NAMALWA (cell line): ENCODE measurements at places on chromosomes 3 and 15.

GRCh38 chr3:117526470-117527079 is 817.0 kb downstream of the TUSC7 start:
- DNase-seq = peak; percentile 52

- no peak for DNase-seq
Observed at GRCh38 chr15:28111543-28111942, 12.4 kb upstream of the OCA2 start.

DNA sequence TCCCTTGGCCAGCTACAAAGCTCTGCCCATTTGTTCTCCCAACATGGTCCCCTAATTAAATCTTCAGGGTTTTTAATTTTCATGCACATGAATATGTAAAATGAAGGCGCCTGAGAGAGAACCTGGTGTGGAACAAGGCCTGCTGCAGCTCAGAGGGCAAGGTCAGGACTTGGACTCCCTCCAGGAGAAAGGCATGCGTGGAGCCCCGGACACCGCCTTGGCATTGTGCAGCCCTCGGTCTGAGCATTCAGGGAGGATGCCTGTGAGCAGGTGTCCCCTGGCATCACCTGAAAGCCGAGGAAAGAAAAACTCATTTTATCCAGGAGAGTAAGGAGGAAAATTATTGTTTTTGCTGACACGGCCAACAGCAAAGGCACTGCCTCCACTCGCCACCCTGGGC is 33.8 kb upstream of the EPHB1 start:
- no peak for DNase-seq

DNA sequence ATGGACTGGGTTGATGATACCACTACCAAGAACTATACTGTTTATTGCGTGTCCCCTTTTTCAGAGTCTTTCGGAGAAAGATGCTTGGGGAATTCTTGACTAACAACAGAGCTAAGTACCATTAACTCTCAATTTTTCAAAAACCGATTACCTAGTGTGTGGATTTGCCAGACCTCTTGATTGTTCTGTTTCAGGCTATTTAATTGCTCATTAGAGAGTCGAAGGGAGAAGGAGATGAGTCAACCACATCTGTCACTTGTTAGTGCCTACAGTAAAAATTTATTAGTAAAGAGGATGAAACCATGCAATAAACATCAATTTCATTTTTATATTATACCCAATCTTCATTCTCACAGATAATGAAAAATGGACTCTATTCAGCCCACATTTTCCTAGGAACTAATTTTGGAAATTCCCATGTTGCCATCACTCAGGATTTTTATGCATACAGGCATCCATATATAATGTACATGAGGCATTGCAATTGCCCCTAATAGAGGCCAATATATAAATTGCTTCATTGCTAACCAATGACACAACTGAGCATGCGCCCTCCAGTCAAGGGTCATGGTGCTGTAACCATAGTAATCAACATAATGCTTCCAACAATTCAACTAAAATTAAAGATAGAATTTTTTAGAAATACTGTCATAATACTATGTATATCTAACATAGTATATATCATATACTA is 541.7 kb downstream of the TBL1XR1 start:
- DNase-seq = no peak

- no peak for DNase-seq
Observed at GRCh38 chr3:174198199-174198598, 660.9 kb upstream of the NAALADL2 start.

- no peak for DNase-seq
Observed at GRCh38 chr3:159739969-159740368, 248.7 kb upstream of the IL12A start.

DNA sequence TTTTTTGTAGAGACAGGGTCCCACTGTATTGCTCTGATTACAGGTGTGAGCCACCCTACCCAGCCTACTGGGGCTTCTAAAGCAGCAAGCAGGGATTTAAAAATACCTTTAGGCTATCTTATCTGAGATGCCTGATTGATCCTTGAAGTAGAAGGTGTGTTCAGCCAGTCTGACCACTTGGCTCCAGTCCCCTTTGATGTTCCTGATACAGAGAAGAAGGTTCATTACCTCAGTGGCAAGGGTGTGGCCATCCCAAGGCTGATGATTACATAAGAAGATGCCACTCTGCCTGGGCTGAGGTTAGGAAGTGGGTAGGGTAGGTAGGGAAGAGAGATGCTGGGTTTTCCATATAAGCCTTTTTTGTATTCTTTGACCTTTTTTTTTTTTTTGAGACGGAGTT is 11.2 kb upstream of the DCAF1 start:
- no peak for DNase-seq

- no peak for DNase-seq
Observed at GRCh38 chr3:171149526-171150116, 123.1 kb upstream of the SLC2A2 start.

DNA sequence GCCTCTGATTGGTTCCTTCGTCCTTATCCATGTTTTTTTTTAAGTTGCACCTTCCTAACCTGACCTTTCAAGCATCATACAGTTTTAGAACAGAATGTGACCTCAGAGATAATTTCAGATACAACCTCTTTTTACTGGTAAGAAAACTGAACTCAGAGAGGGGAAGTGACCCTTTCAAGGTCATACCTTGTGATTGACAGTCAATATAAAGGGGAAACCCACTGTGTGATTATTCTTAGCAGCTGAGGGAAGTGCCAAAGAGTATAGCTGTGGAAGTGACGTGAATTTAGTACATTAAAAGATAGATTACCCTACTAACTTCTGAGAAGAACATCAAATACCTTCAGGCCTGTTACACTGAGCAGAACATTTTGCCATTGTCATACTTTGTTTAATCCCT is 319.4 kb downstream of the NEK10 start:
- DNase-seq = no peak

DNA sequence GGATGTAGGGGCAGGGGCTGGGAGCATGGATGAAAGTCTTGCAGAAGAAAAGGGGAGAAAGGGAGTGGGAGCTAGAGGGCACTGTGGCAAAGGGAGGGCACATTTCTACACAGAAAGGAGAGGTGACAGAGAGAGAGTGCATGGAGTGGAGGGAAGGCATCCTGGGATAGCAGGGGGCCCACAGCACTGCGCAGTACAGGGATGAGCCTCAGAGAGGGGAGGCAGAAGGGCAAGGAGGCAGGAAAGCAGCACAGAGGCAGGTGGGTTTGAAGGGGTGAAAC is 5.4 kb downstream of the STOML1 start:
- no peak for DNase-seq

- DNase-seq = no peak
Observed at GRCh38 chr3:8509961-8510360, 8.3 kb downstream of the LMCD1 start.

DNA sequence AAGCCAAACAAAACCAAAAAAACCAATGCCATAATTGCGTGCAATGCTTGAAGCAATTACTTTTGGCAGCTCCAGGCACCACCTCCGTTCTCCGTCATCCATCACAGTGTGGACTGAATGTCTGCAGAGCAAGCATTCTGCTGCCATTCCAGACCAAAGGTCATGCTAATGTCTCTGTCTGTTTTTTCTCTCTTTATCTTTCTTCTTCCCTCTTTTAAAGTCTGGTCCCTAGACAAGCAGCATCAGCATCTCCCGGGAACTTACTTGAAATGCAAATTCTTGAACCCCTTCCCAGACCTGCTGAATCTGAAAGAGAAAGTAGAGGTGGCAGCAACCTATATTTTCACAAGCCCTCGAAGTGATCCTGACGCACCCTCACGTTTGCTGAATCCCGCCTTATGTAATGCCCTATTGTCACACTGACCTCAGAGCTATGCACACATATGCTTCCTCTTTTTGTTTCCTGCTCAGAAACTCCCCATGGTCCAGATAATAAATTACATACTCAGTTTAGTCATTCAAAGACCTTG is 297.3 kb upstream of the PROK2 start:
- peak; percentile 59 for DNase-seq

GRCh38 chr3:165193366-165194254 is 2.6 kb downstream of the SLITRK3 start:
- no peak for DNase-seq

DNA sequence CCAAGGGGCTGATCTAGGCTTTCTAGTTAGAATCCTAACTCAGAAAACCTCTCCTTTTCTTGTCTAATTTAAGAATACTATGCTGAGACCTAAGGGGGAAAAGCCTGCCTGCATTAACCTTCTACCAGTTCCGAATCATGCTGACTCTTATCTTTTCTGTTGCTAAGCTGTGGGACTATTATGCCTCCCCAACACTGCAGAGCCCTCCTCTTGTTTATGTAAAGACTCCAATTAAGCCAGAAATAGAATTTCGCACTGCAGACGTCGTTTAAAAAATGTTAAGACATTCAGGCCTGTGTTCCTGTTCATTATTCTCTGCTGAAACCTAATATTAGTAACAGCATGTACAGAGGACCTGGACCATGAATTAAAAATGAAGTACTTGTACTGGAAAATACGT is 310.6 kb upstream of the ATP11B start:
- DNase-seq = no peak

- no peak for DNase-seq
Observed at GRCh38 chr3:174986685-174987084, 127.6 kb downstream of the NAALADL2 start.

GRCh38 chr15:46297766-46298165 is 662.9 kb downstream of the SQOR start:
- peak; percentile 42 for DNase-seq
